RCC 7860 (cell line): ENCODE measurements at places on chromosomes 1 and 21.

DNA sequence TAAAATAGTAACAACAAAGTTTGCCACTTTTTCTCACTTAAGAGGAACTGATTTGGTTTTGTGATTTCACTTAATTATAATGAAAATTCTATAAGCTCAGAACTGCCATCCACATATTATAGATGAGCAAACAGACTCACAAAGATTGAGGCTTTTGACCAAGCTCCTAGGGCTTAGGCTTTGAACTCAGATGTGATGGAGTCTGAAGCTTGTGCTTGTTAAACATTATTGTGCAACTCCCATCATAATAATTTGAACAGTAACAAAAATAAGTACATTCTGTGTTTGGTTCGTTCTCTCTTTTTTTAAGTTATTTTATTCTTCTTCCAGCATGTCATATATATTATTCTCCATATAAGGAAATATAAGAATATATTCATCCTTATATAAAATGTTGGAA is 403.4 kb downstream of the PTPRC start:
- DNase-seq, result no peak

GRCh38 chr1:155776414-155776813 is 80.6 kb downstream of the GON4L start:
- peak; percentile 6 for DNase-seq

- no peak for DNase-seq
These were observed 101.9 kb downstream of the RGS21 start for GRCh38 chr1:192418552-192419285.

DNA sequence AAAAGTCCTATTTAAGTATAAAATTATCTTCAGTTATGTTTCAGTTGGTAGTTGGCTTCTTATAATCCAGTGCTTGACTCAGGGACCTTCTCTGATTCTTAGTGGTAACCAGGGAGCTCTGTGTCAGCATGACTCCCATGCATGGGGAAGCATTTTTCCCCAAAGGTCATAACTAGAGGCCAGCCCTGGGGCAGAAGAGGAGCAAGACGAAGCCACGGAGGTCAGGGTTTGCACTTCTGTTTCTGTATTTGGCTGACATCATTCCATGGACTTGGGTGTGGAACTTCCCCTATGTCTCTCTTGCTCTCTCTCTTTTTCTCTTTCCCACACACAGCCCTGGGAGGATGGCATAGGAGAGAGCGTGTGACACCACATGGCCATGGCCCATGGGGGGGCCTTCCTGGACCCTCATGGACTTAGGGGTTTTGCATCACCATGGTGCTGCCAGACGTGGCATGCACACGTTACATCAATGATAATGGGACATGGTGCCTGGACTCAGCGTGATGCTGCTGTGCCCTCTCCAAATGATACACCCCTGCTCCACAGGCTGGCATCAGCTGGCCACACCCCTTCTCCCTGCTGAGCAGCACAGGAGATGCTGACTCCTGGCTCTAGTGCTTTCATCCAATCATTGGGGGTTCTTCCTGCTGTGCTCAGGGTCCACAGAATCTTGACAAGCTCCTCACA is 260.5 kb downstream of the KCNJ6 start:
- no peak for DNase-seq

DNA sequence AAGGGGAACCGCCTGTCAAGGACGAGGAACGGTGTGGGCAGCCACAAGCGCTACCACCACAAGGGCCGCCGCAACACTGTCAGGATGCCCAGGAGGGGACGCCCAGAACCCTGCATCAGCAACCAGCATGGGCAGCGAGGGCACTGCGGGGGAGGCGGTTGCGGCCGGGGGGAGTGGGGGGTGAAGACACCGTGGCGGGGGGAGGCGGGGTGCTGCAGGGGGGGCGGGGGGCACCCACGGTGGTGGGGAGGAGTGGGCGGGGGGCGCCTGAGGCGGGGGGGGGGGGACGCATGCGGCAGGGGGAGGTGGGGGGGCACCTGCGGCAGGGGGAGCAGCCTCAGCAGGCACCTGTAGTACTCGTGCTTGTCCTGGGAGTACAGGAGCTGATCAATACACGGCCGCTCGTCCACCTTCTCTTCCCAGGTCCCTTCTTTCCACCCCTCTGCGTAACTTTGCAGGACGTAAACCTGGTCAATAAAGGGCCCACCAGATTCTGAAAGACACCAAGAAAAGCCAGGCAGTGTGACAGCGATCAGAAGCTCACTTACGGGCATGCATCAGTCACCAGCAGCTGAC is 4.6 kb downstream of the POFUT2 start:
- DNase-seq, result no peak

- no peak for DNase-seq
These were observed 133.7 kb downstream of the COQ8A start for GRCh38 chr1:227073786-227074185.

DNA sequence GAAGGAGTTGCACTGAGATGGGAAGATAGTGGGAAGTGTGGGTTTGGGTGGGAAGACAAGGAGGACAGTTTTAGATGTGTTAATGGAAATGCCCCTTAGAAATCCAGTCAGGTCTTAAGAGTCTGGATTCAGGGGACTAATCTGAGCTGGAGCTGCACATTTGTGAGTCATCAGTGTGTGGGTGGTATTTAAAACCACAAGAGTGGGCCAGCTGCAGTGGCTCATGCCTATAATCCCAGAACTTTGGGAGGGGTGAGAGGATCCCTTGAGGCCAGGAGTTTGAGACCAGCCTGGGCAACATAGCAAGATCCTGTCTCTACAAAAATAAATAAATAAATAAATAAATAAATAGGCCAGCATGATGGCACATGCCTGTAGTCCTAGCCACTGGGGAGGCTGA is 40.9 kb upstream of the SLC6A9 start:
- DNase-seq, result peak; percentile 76

GRCh38 chr1:178155481-178156255 is 61.8 kb downstream of the RASAL2 start:
- DNase-seq, result peak; percentile 46

DNA sequence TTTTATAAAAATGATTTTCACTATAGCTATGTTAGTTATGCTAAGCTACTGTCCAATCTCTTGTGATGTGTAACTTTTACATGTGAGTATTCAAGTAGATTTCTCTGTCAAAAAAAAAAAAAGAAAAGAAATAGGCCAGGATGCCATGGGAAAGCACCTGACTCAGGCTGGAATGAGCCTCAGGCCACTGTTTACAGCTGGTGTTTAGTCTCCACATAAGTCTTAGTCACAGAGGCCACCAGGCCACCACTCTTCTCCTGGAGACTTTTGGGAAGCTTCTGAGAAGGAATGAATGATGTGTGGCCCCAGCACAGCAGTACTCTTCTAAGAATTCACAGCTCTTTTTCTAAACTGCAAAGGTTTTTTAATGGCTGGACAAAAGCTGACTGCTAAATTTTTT is 48.9 kb downstream of the CHML start:
- peak; percentile 61 for DNase-seq

GRCh38 chr1:33311706-33312412 is 9.0 kb downstream of the A3GALT2 start:
- DNase-seq, result no peak

DNA sequence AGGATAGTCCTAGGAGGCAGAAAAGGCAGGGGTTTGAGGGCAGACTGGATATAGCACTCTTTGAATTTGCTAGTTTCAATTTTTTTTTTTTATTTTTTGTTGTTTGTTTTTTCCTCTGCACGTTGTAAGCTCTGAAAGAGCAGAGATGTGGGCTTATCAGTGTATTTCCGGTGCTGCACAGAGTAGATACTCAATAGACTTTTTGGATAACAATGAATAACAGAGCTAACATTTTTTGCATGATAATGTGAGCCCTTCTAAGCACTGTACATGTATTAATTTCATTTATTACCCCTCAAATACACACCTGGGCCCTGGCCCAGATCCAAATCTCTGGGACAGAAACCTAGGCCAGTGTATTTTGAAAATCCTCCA is 17.1 kb upstream of the PARP1 start:
- DNase-seq, result no peak

DNA sequence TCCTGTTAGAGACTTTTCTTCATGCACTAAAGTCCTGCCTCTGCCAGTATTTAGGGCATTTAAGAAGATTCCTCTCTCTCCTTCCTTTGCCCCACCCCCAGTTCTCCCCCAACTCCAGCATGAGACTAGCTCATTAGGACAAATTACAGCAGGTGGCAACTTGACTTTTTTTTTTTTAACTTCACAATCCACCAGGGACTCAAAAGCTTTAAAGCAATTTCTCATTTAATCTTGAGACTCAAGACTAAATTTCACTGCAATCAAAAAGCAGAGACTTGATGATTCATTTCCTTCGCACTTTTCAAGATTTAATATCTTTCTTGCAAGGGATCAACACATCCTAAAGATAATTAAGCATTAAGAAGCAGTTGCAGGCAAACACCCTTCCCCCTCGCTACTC is 74.9 kb downstream of the WLS start:
- DNase-seq, result no peak

DNA sequence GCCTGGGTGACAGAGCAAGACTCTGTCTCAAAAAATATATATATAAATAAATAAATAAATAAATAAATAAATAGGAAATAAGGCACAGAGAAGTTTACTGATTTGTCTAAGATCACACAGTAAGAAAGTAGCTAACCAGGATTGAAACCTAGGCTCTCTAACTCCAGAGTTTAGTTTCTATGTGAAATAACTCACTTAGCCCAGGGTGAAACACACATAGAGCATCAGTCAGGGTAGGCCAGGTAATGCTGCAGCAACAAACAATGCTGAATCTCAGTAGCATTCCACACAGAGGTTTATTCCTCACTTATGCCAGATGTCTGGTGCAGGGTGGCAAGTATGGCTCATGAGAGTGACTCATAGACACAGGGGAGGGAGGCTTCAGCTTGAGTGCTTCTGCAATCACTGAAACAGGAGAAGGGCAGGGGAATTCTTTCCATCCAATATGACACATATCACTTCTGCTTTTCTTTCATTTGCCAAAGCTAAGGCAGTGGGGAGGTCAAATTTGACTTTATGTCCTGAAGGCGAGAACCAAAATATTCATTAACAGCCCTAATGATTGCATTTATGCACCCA is 37.1 kb upstream of the KANK4 start:
- DNase-seq, result peak; percentile 70

GRCh38 chr1:41900603-41901444 is 17.9 kb downstream of the HIVEP3 start:
- peak; percentile 74 for DNase-seq

- DNase-seq, result no peak
These were observed 44.0 kb downstream of the GPR161 start for GRCh38 chr1:168092566-168093355.

- DNase-seq, result no peak
These were observed 13.3 kb upstream of the ATF3 start for GRCh38 chr1:212595229-212595628.

DNA sequence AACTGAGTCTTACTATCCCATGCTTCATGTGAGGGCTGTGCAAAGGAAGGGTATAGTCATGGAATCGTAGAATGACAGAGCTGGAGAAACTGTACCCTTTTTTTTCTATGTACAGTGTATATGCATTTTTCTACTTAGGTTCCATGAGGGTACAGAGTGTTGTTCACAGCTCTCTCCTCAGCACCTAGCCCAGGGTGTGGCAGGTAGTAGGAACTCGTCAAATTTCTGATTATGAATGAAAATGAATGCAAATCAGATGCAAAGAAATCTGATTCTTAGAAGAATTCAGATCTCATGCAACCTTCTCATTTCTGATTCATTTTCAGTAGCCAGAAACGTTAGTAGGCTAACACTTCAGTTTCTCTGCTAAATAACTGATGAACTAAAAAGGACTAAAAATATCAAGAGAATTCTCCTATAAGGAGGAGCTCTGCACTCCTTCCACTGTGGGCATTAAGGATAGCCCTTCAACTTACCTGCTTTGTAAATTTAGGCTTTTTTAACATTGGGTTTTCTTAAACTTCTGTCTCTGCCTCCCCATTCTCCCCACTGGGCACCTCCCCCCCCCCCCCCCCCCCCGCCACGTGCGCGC is 18.0 kb upstream of the HHAT start:
- no peak for DNase-seq

DNA sequence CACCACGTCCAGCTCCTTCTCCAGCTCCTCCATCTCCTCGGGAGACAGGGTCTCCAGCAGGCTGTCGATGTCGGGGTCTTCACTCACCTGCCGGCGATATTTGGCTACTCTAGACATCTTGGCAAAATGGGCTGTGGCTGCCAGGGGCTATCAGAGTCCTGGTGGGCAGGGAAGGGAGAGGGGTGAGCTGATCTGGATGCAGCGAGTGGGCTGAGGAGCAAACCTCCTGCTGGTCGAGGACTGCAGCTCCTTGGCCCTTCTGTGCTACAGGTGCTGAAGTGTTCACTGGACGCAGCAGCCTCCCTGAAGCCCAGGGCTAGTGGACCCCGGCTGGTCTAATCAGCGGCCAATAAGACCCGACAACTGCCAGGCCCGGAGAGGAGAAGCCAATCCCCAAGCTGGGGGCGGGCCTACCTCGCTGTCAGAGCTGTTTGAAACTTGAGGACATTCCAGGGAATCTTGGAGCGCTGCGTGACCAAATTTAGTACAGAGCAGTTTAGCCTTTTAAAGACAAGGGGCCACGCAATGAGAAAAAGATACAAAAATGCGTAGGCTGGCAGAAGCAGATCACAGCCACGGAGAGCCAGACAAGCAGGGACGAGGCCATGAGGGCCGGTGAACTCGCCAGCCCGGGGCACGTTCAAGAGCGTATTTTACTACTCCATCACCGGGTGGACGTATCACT is at the start of gene LMOD1:
TSS of gene LMOD1 (minus strand) at position 325 of the 685 bp plus-strand sequence. CDS start at position 117, 208 bp downstream.
- DNase-seq, result no peak

GRCh38 chr1:22334860-22335550 is 116.6 kb upstream of the ZBTB40 start:
- DNase-seq, result no peak

DNA sequence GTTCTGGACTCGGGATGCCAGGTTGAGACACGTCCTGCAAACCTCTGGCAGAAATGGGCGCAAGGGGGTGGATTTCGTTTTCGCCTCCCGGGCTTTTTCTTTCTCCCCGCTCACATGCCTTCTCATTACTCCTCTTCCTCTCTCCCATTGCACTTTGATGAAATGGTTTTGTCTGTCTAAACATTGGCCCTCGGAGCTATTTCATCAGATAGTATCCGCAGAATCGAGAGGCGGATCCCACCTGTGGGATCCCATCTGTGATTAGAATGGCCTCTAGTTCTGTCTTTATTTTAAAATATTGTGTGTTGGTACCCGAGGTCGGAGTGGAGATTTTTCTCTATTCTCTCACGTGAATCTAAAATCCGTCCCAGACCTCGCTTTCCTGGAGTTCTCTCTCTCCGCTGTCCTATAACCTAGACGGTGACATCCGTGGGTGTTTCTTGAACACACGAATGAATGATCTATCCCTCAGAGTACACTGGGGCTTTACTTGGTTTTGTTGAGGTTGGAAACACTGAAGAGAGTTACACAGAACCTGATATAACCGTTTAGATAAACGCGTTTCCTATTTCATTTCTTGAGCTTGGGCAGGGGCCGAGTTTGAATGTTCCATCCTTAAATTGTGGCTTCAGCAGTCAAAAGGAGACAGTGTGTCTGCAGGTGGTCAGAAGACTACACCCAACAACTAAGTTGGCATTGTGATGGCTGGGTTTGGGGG is 2.0 kb downstream of the EDARADD start:
- no peak for DNase-seq

GRCh38 chr21:37462087-37462861 is 95.7 kb downstream of the DYRK1A start:
- DNase-seq, result no peak

- no peak for DNase-seq
These were observed 9.0 kb downstream of the TRAF5 start for GRCh38 chr1:211335522-211336157.

- DNase-seq, result no peak
These were observed 3.7 kb downstream of the ARHGEF16 start for GRCh38 chr1:3457910-3458883.
